ENCODE measurements at places on chromosomes 13 and 19.

- peak; percentile 83 for DNase-seq
Measured at GRCh38 chr13:23674795-23675640, 104.8 kb downstream of the TNFRSF19 start.

DNA sequence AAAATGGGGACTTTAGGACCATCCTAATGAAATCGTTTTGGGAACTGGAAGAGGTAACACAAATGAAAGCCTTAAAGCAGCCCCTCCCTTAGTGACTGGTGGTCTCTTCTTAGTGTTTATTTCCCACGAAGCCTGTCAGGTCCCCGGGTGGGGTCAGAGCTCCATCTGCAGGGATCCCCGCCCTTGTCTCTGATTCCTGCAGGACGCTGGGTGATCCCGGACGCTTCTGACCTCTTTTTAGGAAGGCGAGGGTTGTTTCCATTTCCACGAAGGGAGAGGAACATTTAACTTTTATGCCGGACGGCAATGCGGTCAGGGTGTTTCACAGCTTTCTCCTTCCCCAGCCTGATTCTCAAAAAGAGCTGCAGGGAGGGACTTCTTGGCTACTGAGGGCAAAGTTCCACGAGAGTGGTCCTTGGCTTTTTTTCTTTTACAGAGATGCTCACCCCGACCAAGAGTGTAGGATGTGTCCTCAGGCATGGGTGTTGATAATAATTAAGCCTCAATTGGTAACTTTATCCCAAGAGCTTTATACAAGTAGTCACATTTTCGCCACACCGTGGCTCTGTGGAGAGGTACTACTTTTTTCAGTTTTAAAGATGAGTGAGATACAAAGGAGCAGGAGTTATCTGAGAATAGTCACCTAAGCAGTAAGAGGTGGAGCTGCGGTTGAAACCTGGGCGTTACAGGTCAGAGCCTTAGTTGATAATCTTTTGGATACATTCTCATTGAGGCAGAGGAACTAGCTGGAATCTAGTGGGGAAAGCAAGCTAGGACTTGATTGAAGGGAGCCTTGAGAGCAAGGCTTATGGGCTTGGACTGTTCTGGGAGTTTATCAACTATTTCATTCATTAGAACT lies 813 bp downstream of the ZNF284 start:
- DNase-seq, result peak; percentile 7

DNA sequence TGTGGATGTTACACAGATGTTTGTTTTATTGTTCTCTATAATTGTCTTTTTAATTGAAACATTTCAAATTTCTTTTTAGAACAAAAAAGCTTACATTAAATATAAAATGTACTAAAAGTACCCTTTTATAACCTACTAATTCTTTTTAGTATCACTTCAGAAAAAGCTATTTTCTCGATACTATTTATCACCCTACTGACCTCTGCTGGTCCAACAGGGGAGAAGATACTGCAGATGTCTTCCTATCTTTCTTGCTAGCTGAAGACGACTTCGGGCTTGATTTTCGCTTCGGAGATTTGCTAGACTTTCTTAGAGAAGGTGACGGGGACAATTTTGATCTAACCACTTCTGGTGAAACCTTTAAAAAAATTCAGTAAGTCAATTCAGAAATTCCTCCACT lies 42.4 kb downstream of the ZC3H13 start:
- peak; percentile 8 for DNase-seq

GRCh38 chr13:79194272-79194671 lies 211.8 kb downstream of the RBM26 start:
- DNase-seq, result no peak

- peak; percentile 95 for DNase-seq
Measured at GRCh38 chr19:6103217-6103644, 7.1 kb downstream of the RFX2 start.

Measured in fibroblast of pulmonary artery (primary cell).